ENCODE measurements at places on chromosomes 7 and 10. TPM values are rescaled to one million over a fixed set of nuclear protein-coding genes. Genes with fewer than 3 reads are reported as not detected.

DNA sequence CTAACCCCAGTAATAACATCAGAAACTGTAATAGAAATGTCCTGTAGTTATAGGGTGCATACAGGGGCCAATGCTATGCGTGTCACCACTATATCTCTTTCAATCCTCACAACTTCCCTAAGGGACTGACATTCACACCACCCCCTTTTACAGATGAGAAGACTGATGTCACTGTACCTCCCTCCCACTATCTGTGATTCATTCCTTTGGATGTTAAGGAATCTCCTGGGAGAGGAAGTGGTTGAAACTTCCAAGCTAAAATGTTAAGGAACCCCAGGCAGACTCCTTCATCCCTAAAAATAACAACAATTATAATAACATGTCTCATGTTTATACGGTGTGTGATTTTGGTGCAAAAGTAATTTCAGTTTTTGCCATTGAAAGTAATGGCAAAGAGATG, 5.4 kb downstream of the COL13A1 start:
- peak; percentile 81 for DNase-seq

DNA sequence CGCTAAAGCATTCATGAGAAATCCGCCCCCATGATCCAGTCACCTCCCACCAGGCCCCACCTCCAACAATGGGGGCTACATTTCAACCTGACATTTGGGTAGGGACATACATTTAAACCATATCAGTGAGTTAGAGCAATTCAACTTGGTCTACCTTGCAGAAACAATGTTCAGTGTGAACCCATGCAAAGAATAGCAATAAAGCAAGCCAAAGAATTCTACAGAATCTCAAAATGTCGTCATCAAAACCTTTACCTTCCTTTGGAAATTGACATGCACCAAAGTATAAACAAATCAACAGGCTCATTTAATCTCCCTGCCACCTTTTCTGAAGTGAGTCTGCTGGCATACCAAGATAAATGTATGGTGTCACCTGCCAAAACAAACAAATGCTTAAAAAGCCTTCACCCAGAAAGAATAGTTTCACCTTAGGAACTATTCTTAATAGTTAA, 68.8 kb upstream of the ABLIM1 start:
- DNase-seq, result no peak

The SEMA4G gene
- total RNA-seq, result 0.57 TPM

DNA sequence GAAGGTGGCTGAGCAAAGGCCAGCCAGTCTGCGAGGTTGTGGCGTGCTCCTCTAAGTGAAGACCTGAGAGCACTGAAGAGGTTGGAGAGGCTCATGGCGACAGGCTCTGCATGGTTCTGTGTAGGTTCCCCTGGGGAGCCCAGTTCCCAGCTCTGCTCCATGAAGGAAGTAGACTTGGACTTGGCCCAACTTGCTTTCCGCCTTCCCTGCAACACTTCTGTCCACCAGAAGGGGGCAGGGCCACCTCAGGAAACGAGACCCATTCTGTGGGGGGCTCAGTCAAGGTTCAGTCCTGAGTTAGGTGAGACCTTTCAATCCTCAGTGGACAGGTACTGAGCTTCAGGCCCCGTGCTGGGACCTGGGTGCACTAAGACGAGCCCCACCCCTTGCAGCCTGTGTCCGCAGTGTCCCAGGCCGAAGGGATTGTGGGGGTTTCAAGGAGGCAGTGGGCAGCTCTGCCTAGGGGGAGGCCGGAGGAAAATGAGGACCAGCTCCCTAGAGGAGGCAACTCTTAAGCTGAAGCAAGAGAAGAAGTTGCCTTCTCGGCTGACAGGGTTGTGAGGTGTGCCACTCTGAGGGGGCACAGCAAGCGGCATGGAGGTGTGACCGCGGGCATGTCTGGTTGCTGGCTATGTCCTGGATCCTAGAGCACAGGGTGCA, 15.0 kb upstream of the PCBD1 start:
- DNase-seq, result peak; percentile 50

- DNase-seq, result no peak
These were observed 1.7 kb upstream of the CFAP58 start for GRCh38 chr10:104351919-104352318.

The GPR26 gene
- total RNA-seq, result 0.11 TPM

DNA sequence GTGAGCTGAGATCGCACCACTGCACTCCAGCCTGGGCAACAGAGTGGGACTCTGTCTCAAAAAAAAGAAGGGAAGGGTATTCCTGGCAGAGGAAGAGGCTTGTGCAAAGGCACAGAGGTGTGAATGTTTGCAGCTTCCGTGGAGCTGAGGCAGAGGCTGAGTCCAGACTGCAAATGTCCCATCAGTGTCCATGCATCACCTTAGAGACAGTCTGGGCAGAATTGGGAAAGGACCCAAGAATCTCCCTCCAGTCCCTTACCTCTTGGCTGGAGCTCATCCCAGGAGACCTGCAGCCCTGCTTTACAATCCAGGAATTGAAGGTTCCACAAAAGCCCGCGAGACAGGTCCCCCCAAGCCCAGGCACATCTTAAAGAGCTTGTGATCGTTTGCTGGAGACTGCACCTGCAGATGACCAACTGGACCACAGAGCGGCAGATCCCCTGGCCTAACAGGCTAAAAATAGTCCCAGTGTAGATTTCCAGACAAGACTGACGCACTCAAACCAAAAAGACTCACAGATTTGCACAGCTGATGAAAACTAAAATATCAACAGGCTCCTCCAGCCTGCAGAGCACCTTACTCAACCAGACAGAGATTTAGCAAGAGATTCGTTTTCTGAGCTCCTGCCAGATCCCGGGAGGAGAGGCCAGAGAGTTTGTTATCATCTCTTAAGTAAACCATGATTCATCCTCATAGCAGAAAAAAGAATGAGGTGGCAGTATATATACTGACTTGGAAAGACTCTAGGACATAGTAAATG, 22.9 kb upstream of the NANOS1 start:
- peak; percentile 86 for DNase-seq

DNA sequence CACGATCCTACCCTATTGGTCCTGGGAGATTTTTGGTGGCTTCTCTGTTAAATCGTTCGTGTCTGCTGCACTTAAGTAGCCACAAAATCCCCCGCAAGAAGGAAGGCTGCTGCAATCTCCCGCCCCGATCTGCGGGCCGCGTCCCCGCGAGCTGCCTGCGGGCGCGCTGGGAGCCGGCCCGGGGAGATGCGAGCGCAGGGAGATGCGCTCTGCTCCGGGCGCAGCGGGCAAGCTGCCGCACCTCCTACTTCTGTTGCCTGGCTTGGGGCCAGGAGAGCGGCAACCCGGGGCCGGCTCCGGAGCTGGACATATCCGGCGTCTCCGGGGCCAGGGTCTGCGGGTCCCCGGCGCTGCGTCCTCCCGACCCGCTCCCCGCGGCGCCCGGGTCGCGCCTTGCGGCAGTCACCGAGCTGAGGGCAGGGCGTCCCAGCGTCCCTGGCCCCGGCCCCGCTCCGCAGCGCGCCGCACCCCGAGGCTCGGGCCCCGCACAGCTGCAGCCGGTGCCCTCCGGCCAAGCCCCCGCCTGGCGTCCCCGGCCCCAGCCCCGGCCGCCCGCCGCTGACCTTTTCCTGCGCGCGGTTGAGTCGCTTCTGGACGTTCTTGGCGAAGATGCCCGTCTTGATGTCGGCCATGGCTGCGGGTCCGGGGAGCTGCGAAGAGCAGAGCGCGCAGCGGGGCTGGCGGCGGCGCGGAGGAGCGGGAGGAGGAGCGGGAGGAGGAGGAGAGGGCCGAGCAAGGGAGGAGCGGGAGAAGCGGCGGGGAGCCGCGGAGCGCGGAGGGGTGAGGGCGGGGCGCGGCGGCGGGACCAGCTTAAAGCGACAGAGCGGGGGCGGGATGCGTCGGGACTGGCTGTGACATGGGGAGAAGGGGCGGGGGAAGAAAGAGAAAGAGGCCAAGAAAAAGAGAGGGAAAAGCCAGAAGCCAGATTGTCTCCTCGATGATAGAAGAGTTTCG, at the start of gene AMPH:
TSS of gene AMPH (minus strand) at position 654 of the 954 bp plus-strand sequence. CDS start at position 632, 22 bp downstream.
- peak; percentile 94 for DNase-seq

DNA sequence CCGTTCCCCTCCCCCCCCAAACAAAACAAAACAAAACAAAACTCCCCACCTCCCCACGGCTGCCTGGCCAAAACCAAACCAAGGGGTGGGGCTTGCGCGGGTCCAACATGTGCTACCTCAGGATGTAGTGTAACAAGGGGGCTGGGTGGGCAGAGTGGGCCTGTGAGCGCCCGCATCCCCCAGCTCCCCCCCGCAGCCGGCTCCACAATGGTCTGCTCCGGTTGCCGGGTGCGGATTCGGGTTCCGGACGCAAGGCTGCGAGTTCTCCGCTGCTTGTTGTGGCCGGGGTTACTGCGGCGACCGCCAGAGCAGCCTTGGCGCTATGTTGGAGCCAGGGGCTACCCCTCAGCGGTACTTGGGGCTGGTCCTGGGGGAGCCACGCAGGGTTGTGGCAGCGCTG, 4.9 kb downstream of the C10orf143 start:
- no peak for DNase-seq

GRCh38 chr7:66399566-66399965, 194.4 kb downstream of the TPST1 start:
- DNase-seq, result no peak

DNA sequence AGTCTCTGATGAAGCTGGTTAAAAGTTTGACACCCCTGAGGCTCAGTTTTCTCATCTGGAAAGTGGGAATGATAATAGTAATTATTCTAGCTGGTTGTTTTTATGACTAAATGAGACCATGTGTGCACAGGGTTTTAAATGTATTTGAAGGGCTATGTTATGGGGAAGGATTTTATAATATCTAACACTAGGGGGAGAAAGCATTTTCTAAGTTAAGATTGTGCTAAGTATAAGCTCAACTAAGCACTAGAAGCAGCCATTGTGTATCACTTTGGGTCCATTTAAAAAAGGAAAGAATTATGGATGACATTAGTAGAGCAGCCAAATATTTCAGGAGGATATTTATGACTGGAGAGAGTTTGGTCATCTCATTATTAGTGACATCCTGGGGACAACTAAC, 49.5 kb upstream of the CREB5 start:
- no peak for DNase-seq

DNA sequence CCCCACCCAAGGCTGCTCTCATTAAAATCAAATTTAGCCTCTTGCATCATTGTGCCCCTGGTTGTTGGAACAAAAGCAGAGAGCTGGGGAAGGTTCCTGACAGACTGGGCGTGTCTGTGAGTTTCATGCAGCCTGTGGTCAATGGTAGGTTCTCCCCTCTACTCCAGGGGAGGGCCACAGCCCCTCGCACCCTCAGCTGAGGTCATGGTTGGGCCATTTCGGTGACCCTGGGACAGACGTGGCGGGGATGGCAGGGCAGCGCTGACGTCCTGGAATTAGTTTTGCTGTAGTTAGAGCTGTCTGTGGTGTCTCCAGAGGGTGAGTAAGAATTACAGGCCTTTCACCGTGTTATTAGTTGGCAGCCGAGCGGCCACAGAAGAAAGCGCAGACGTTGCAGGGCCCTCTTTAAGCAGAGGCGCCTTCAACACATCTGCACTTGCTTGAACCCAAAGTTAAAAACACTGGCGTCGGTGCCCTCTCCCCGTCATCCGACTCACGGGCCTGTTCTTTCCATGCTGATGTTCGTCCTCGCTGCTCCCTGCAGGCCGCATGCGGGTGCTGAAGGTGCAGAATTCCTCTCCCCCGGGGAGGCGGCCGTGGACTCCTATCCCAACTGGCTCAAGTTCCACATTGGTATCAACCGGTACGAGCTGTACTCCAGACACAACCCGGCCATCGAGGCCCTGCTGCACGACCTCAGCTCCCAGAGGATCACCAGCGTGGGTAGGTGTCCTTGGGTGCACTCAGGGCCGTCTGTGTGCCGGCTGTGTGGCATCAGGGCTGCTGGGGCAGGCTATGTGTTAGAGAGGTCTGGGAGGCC, 2.8 kb downstream of the FAM20C start:
- no peak for DNase-seq

The SPDYE2 gene
- total RNA-seq, result not detected

The SNCG gene
- not detected for total RNA-seq

The MNX1 gene
- total RNA-seq, result 6.3 TPM

The PDZD8 gene
- 12.6 TPM for total RNA-seq

The MEST gene
- 566 TPM for total RNA-seq

- no peak for DNase-seq
These were observed 102.6 kb upstream of the CSTF2T start for GRCh38 chr10:51802030-51802429.

- peak; percentile 37 for DNase-seq
These were observed 832 bp downstream of the XRCC2 start for GRCh38 chr7:152674860-152675758.

DNA sequence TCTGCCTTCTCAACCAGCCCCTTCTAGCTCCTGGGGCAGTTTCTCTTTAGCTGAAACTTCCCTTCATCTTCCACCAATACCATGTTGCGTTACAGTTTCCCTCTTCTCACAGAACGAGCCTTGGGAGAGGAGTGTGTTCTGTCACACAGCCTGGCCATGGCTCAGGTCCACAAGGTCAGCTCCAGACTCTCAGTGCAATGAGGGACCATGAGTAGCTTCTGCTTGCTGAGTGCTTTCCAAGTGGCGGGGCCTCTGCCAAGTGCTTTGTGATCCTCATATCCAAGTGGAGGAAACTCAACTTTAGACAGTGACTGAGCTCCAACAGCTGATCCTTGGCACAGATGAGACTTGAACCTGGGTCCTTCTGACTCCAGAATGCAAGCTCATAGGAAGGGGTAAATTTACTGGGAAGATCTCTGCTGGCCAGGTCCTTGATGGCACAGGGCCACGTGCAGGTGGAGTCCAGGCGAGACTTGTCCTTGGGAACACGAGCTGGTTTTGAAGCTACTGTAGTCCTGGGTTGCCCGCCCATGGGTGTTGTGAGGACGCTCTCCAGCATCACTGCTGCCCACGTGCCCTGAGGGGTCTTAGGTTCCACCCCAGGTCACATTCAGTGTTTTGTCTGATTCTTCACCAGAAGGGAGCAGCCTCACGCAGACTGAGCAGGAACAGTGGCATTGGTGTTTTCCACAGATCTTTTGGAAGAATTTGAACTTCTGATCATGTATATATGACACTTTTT, 238.0 kb downstream of the EBF3 start:
- no peak for DNase-seq

- no peak for DNase-seq
These were observed 94.2 kb downstream of the HIP1 start for GRCh38 chr7:75644589-75644988.
